ENCODE measurements at places on chromosomes 3 and 15.

- H3K4me1 ChIP-seq: peaks cover 12% of the 10 kb centered on the region
- no peaks in the 10 kb centered on the region for H3K36me3 ChIP-seq
- H3K4me3 ChIP-seq: no peak overlapping the region
- peaks cover 27% of the 10 kb centered on the region for H3K27me3 ChIP-seq
Observed at GRCh38 chr15:74295800-74296199, 59.7 kb downstream of the CCDC33 start.

DNA sequence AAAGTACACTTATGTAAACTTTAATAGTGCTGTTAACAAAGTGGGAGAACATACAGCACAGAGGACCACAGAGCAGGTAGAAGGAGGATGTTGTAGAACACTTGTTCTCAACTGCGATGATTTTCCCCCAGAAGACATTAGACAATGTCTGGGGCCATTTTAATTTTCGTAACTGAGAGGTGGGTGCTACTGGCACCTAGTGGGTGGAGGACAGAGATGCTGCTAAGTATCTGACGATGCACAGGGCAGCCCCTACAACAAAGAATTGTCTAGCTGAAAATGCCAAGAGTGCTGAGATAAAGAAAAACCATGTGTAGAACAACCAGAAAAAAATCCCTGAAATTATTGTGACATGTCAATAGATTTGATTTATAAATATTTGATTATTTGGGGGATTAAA lies 5.0 kb upstream of the KBTBD8 start:
- H3K4me3 ChIP-seq: no peak overlapping the region
- H3K27ac ChIP-seq: no peak overlapping the region
- peaks cover 23% of the 10 kb centered on the region for H3K27me3 ChIP-seq

DNA sequence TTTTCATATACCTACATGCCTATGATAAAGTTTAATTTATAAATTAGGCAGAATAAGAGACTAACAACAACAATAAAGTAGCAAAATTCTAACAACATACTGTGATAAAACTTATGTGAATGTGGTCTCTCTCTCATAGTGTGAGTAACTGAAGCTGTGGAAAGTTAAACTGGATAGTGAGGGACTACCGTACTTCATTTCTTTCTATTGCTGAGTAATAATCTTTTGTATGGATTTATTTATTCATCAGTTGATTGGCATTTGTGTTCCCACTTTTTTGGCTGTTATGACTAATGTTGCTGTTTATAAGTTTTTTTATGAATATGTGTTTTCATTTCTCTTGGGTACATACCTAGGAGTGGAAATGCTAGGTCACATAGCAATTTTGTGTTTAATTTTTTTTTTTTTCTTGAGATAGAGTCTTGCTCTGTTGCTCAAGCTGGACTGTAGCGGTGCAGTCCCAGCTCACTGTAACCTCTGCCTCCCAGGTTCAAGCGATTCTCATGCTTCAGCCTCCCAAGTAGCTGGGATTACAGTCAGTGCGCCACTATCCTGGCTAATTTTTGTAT lies 41.0 kb downstream of the RNF111 start:
- H3K36me3 ChIP-seq: peaks cover 29% of the 10 kb centered on the region
- no peak for DNase-seq
- no peak overlapping the region for H3K4me3 ChIP-seq
- H3K27me3 ChIP-seq: no peaks in the 10 kb centered on the region
- H3K27ac ChIP-seq: peak overlapping the region; percentile 4
- peaks cover 23% of the 10 kb centered on the region for H3K4me1 ChIP-seq

GRCh38 chr15:90883976-90884718 lies at the start of gene FES:
FES (plus strand) TSS chr15:90884504; CDS start chr15:90885046, 542 bp downstream.
- peaks cover 19% of the 10 kb centered on the region for H3K4me1 ChIP-seq
- peaks cover 7% of the 10 kb centered on the region for H3K36me3 ChIP-seq
- peaks cover 4% of the 10 kb centered on the region for H3K27me3 ChIP-seq

- no peak overlapping the region for H3K4me3 ChIP-seq
- no peaks in the 10 kb centered on the region for H3K27me3 ChIP-seq
- no peak overlapping the region for H3K27ac ChIP-seq
- no peak for DNase-seq
- H3K4me1 ChIP-seq: no peaks in the 10 kb centered on the region
Observed at GRCh38 chr3:151591441-151591840, 130.6 kb upstream of the IGSF10 start.

- H3K27me3 ChIP-seq: no peaks in the 10 kb centered on the region
- H3K27ac ChIP-seq: no peak overlapping the region
- no peak for DNase-seq
- no peaks in the 10 kb centered on the region for H3K4me1 ChIP-seq
Observed at GRCh38 chr3:7565574-7565973, 704.7 kb downstream of the GRM7 start.

- peaks cover 34% of the 10 kb centered on the region for H3K27me3 ChIP-seq
- no peak overlapping the region for H3K27ac ChIP-seq
- H3K4me3 ChIP-seq: no peak overlapping the region
- H3K4me1 ChIP-seq: peaks cover 2% of the 10 kb centered on the region
Observed at GRCh38 chr15:100890850-100891249, 11.2 kb downstream of the ALDH1A3 start.

DNA sequence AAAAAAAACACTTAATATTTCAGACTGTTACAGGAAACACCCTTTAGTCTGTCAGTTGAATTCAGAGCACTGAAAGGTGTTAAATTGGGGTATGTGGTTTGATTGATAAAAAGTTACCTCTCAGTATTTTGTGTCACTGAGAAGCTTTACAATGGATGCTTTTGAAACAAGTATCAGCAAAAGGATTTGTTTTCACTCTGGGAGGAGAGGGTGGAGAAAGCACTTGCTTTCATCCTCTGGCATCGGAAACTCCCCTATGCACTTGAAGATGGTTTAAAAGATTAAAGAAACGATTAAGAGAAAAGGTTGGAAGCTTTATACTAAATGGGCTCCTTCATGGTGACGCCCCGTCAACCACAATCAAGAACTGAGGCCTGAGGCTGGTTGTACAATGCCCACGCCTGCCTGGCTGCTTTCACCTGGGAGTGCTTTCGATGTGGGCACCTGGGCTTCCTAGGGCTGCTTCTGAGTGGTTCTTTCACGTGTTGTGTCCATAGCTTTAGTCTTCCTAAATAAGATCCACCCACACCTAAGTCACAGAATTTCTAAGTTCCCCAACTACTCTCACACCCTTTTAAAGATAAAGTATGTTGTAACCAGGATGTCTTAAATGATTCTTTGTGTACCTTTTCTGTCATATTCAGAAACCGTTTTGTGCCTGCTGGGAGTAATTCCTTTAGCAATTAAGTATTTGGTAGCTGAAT lies 17.9 kb downstream of the TMEM43 start:
- H3K4me1 ChIP-seq: peaks cover 50% of the 10 kb centered on the region
- no peaks in the 10 kb centered on the region for H3K27me3 ChIP-seq
- no peak overlapping the region for H3K4me3 ChIP-seq
- peak; percentile 25 for DNase-seq

DNA sequence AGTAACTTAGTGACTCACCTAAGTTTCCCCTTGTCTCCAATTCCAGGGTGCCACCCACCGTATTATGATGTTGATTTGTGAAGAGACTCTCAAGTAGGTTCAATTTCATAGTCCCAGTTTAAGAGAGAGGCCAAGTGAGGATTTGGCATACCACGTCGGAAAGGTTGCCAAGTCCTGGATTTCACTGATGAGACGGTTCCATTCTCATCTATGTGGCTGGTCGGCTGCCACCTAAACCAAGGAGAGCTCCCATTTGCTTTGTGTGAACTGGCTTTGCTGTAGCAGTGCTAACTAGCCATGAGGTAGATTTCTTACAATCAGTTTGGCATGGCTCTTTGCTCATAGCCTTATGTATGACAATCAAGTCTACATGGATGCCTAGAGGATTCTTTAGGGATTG lies 653.6 kb downstream of the NLGN1 start:
- H3K36me3 ChIP-seq: no peaks in the 10 kb centered on the region
- no peak overlapping the region for H3K27ac ChIP-seq
- H3K27me3 ChIP-seq: no peaks in the 10 kb centered on the region
- no peaks in the 10 kb centered on the region for H3K4me1 ChIP-seq

DNA sequence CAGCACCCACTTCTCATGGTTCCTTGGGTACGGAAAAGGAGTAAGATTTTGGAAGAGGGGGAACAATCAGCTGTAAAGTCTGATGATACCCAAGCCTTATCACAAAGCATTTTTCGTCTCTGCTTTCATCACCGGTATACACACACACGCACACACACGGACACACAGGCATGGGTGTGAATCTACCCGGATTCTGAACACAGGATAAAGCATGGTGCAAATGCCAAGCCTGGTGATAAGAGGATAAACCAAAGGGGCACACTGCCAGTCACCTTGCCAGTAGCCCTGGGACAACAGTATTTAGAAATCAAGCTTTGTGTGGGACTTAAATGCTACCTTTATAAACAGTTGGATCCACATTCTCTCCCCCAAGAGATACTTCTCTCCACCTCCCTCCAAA lies 22.2 kb downstream of the FAM174B start:
- no peak overlapping the region for H3K27ac ChIP-seq
- no peaks in the 10 kb centered on the region for H3K36me3 ChIP-seq
- peaks cover 10% of the 10 kb centered on the region for H3K4me1 ChIP-seq
- H3K4me3 ChIP-seq: no peak overlapping the region

DNA sequence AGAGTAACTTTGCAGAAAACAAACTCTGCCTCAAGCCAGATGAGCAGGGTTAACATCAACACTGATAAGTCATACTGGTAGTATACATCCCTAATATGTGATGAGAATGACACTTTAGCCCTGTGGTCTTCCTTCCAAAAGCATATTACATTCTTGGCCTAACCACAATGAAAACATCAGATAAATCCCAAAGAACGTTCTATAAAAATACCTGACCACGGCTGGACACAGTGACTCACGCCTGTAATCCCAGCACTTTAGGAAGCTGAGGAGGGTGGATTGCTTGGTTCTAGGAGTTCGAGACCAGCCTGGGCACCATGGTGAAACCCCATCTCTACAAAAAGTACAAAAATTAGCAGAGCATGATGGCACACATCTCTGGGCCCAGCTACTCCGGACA lies 4.7 kb downstream of the TMCC1 start:
- no peak for DNase-seq
- no peak overlapping the region for H3K4me3 ChIP-seq
- no peaks in the 10 kb centered on the region for H3K27me3 ChIP-seq

DNA sequence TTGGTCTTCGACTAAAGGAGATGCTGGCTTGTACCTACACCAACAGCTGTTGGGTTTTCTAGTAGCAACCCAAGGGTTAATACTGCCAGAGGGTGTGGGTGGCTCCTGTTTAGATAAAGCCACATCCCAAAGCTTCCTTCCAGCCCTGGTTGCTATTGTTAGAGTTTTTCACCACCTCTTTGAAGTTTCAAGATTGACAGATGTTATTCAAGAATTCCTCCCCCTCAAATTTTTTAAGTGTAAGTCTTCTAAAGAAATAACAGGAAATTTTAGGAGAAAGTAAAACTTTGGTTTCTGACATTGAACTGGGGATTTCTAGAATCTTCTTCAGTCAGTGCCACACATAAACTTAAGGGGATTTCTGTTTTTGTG lies 60.9 kb downstream of the TGFBR2 start:
- DNase-seq: no peak
- H3K4me1 ChIP-seq: peaks cover 98% of the 10 kb centered on the region
- no peak overlapping the region for H3K4me3 ChIP-seq

- H3K36me3 ChIP-seq: no peaks in the 10 kb centered on the region
- no peak for DNase-seq
- H3K27me3 ChIP-seq: peaks cover 6% of the 10 kb centered on the region
- H3K4me1 ChIP-seq: no peaks in the 10 kb centered on the region
- H3K27ac ChIP-seq: no peak overlapping the region
Observed at GRCh38 chr3:157464321-157464720, 27.7 kb downstream of the PTX3 start.

DNA sequence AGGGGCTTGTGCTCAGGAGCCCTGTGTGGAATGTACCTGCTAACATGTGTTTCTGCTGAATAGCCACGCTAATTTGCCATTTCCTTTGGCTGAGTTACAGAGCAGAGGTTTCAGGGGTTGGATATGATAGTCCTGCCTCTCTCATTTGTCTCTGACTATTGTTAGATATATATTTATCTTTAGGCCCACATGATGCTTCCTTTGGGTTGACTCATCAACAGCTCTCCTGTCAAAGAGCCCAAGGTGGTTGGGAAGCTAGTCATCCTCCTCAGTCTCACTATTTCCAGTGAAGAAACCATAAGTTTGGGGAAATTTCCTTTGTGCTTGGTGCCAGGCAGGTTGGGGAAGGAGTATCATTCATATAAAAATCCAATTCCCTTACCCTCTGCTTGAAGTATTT lies 1194.6 kb downstream of the ZPLD1 start:
- H3K27ac ChIP-seq: no peak overlapping the region
- H3K27me3 ChIP-seq: no peaks in the 10 kb centered on the region
- DNase-seq: no peak

DNA sequence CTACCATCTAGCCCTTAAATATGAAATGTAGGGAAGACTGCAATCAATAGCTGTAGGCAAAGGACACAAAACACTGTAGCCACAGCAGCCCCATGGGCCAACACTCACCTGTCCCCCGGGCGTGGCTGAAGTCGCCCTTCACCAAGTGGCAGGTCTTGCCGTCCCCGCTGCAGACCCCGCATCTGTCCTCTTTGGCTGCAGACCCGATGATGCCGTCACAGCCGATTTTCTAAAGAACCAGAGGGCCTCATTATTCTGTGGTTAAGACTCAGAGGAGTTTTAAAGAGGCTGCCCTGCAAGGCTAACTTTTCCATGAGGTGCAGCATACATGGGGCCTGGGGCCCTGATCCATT lies 245.6 kb downstream of the ADAMTS17 start:
- no peaks in the 10 kb centered on the region for H3K27me3 ChIP-seq
- no peaks in the 10 kb centered on the region for H3K4me1 ChIP-seq
- H3K27ac ChIP-seq: no peak overlapping the region

DNA sequence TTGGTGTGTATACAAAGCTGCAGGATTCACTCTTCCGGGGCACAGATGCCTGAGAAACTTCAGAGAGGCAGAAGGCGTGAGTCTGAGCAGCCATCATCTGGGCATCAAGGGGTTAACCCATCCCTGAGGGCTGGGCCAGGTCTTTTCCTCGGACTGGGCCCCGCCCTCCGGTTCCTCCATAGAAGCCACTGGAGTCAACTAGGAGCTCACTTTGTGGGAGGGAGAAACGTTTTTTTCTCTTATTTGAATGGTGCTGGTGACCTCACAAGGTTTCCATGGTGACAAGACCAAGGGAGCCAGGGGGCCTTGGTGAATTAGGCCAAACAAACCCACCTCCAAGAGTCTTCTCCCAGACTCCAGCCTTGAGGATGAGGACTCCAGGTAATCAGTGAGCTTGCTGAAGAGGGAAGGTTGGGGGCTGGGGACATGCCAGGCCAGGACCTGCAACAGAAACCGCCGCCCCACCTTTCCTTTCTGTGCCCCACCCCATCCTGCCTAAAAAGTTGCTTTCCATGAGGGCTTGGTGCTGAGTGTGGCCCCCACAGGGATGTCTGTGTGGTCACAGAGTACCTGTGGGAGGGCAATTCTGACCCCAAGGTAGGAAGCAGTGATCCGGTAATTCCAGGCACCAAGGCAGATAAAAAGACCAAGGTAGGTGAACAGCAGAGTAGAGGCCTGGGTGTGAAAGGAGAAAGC lies 14.8 kb upstream of the INSYN1 start:
- H3K4me1 ChIP-seq: no peaks in the 10 kb centered on the region
- DNase-seq: no peak
- H3K4me3 ChIP-seq: no peak overlapping the region
- peaks cover 21% of the 10 kb centered on the region for H3K27me3 ChIP-seq
- no peaks in the 10 kb centered on the region for H3K36me3 ChIP-seq
- no peak overlapping the region for H3K27ac ChIP-seq

- no peaks in the 10 kb centered on the region for H3K36me3 ChIP-seq
- no peak overlapping the region for H3K27ac ChIP-seq
- DNase-seq: no peak
- H3K4me3 ChIP-seq: no peak overlapping the region
- H3K4me1 ChIP-seq: peaks cover 31% of the 10 kb centered on the region
Observed at GRCh38 chr15:64004587-64004986, 41.7 kb downstream of the DAPK2 start.

- no peak overlapping the region for H3K27ac ChIP-seq
- DNase-seq: no peak
- H3K27me3 ChIP-seq: no peaks in the 10 kb centered on the region
- no peak overlapping the region for H3K4me3 ChIP-seq
- H3K4me1 ChIP-seq: no peaks in the 10 kb centered on the region
Observed at GRCh38 chr3:133821767-133822638, 16.4 kb downstream of the SRPRB start.

Measured in activated naive CD8-positive, alpha-beta T cell treated with anti-CD3 and anti-CD28 coated beads, Interleukin-2, amount 50 U/mL, for 24 hours (primary cell).